GM06990 (cell line): ENCODE measurements at places on chromosomes 12 and 14.

GRCh38 chr14:57254884-57255283, 13.8 kb downstream of the EXOC5 start:
- DNase-seq = no peak

- no peak for DNase-seq
Observed at GRCh38 chr14:59060841-59061240, 127.6 kb upstream of the DAAM1 start.

GRCh38 chr12:68231691-68232090, 6.1 kb upstream of the IL26 start:
- no peak for DNase-seq

DNA sequence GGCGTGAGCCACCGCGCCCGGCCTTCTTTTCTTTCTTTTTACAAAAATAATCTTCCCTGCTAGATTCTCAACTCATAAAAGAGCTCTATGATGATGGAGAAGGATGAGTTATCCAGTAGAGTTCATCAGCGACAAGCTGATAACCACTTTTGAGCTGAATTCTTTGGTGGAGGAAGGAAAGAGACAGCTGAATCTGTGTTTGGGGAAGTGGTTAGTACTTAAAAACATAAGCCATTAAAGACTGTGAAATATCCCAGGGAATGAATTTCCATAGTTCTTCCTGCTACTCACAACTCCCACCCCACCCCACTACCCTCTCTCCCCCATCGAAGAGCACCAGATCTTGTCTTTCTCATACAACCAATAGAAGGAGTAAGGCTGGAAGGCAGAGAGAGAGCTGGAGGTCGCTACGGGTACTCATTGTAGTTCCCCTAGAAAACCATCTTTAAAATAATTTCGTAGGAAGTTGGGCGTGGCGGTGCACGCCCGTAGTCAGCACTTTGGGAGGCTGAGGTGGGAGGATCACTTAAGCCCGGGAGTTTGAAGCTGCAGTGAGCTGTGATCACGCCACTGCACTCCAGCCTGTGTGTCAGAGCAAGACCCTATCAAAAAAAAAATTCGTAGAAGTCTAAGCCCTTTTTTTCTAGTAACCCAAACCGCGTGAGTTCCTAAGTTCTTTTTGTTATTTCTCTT, 647 bp upstream of the ESPL1 start:
- no peak for DNase-seq

- no peak for DNase-seq
Observed at GRCh38 chr14:81285245-81285644, 64.5 kb upstream of the GTF2A1 start.

GRCh38 chr12:120751389-120751788, 25.8 kb downstream of the ACADS start:
- no peak for DNase-seq

DNA sequence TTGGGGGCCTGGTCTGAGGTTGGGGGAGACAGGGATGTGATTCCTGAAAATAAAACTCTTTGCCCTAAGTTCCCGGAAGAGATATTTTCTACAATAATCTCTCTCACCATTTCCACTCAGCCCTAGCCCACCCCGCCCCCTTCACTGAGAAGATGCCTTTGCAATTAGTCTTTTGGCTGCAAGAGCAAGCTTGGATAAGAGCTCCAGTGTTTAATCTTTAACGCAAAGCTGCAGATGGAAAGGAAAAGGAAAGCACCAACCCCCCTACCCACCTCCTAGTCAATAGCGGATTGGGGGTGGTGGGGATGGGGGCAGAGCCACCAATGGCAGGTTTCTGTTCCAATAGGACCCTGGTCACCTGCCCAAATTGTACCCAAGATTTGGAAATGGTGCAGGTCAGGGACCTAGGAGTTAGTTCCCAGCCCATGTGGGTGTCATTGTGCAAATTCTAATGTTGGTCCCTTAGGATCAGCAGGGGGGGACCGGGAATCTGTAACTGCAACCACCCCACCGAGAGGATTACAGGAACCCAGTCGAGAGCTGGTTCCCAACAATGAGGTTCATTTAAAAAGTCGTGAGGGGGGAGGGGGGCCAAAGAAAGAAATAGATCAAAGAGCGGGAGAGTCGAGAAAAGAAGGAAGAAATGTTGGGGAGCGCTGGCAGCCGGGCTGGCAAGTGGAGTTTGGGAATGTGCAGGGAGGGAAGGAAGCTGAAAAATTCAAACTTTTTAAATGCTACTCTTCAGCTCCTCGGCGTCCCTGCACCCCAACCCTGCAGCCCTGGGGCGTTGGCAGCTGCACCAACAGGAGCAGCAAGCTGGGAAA, 1.6 kb downstream of the ZFP36L1 start:
- DNase-seq = no peak

DNA sequence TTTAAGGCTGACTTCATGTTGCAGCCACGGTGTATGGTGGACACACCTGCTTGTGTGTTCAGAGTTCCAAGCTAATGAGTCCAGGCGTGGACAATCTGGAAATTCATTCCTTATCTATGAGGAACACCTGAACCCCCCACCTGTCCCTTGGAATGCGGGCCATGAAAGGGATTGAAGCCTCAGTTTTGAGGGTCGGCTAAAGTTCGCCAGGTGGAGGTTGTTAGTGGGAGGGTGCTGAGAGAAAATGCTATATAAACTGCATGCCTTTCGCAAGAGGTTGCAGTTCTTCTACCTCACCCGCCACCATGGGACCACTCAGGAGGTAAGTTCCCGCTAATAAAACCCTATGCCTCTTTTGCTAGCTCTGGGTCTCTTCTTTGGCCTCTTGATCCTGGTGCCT, 348.0 kb downstream of the BCL11B start:
- DNase-seq = no peak

DNA sequence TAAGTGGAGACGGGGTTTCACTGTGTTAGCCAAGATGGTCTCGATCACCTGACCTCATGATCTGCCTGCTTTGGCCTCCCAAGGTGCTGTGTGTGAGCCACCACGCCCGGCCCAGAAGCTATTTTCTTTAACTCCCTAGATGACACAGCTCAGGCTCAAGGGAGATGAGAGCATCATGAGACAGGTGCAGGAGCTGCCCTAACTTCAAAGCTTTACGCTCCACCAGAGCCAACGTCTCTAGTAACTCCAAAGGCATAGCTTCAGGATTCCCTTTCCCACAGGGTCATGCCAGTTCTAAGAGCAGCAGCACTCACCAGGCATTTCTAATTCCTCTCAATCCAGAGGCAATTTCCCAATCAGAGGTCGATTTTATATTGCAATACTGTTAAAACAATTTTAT, 21.0 kb downstream of the NDUFA12 start:
- no peak for DNase-seq

- no peak for DNase-seq
Observed at GRCh38 chr12:113796852-113797534, 169.1 kb downstream of the RBM19 start.

DNA sequence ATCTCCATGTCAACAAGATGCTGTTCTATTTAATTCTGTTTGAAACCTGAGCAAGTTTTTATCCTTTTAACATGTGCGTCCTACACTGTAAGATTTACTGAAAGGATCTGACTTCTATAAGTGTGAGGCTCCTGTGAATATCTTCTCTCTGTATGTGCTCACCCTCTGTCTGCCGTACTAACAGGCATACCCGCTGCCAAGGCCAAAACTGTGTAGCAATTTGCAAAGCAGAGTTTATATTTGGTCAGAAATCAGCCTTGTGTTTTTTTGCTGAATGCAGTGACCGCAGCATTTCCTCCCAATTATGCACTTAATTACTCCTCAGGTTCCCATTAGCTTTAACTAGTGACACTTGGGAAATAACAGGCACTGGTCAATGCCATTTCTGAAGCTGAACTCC, 12.3 kb downstream of the CHST11 start:
- DNase-seq = no peak

- peak; percentile 74 for DNase-seq
Observed at GRCh38 chr14:77124345-77125280, 17.0 kb downstream of the ZDHHC22 start.

- no peak for DNase-seq
Observed at GRCh38 chr14:80325112-80325511, 113.8 kb upstream of the DIO2 start.

DNA sequence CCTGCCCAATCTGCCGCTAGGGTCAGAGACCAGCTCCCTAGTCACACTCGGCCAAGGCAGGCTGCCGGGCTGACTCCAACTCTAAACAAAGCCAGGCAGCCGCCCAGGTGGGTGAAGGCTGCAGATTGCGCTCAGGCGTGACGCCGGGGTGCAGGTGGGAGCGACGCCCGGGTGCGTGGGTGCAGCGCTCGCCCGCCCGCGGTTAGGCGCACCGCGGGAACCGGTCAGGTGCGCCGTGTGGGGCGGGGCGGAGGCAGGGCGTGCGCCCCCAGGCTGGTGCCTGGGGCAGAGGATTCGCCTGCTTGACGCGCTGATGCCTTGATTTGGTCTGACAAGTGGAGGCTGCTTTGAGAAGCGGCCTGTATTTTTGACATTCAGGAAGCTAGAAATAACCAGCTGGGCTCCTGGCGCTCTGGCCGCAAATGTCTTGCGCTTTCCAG, 126.7 kb upstream of the HIF1A start:
- peak; percentile 91 for DNase-seq

- peak; percentile 69 for DNase-seq
Observed at GRCh38 chr12:121773011-121773777, 20.3 kb downstream of the RHOF start.

DNA sequence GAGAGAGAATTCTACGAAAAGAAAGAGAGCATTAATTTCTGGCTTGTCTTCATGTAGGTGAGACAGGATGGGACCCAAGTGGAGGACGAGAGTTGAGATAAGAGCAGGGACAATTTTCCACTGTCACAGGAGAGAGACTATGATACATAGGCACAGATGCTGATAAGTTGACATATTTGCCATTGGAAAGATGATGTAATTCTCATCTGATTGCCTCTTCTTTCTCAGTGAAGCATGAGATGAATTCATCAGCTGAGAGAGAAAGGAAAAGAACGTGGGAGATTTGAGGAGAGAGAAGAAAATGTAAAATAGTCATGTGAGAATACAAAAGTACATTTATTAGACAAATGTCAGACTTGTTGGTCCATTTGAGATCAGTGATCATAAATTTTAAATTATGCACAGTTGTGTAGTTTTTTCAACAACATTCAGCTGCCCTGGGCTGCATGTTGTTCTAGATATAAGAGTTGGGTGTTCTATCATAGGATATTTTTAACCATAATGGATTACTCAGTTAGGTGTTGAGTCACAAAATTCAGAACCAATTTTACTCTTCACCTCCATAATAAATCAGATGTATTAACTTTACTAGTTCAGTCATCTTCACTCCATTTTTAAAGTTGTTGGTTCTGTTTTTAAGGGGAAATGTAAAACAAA, 222.9 kb downstream of the DPY19L2 start:
- DNase-seq = no peak

DNA sequence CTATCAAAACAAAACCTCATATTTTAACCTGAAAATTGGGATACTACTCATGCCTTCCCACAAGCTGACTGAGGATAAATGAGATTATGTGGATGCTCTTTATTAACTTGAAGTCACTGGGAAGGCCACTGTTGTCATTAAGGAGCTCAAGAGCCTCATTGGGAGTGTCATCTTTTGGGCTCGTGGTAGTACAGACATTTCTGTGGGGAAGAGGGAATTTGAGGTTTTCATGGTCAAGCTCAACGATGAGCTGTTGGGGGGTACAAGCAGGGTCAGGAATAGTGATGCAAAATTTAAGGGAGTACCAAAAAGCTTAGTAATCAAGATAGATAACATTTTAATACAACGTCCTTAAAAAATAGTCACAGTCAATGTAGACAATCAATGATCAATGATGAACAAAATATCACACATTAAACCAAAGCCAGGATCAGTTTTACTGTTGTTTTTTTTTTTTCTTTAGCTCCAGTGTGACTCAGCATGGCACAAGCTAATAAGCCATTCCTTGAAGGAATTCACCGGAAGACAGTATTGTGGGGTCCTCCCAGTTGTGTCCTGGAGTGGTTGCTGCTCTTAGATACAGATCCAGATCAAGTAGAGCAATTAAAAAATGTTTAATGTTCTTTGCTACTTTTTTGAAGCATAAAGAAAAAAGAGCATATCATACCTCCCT, 130.9 kb downstream of the C12orf75 start:
- DNase-seq = no peak

DNA sequence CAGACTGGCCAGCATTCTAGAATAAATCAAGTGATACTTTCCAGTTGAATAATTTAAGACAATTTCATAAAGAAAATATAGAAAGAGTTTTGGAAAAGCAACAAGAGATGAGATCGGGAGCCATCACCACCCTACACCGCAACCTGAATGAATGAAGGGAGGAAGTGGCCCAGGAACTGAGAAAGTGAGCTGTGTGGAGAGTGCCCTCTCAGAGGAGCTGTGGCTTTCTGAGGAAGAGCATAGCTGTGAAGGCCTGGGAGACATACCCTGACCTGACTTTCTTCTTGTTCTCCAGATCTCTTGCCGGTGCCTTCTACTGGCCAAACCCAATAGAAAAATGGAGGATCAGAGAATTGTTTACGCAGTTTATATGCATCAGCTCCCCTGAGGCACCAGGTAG, 79.3 kb upstream of the TSPAN8 start:
- no peak for DNase-seq

GRCh38 chr12:1436015-1436414, 158.4 kb downstream of the FBXL14 start:
- no peak for DNase-seq

- DNase-seq = no peak
Observed at GRCh38 chr12:42828836-42829235, 239.3 kb upstream of the PRICKLE1 start.

- DNase-seq = no peak
Observed at GRCh38 chr12:120978296-120979219, at the start of gene HNF1A. Gene HNF1A, plus strand, starts transcription at chr12:120978543. Its CDS starts 226 bp downstream, at chr12:120978769.

DNA sequence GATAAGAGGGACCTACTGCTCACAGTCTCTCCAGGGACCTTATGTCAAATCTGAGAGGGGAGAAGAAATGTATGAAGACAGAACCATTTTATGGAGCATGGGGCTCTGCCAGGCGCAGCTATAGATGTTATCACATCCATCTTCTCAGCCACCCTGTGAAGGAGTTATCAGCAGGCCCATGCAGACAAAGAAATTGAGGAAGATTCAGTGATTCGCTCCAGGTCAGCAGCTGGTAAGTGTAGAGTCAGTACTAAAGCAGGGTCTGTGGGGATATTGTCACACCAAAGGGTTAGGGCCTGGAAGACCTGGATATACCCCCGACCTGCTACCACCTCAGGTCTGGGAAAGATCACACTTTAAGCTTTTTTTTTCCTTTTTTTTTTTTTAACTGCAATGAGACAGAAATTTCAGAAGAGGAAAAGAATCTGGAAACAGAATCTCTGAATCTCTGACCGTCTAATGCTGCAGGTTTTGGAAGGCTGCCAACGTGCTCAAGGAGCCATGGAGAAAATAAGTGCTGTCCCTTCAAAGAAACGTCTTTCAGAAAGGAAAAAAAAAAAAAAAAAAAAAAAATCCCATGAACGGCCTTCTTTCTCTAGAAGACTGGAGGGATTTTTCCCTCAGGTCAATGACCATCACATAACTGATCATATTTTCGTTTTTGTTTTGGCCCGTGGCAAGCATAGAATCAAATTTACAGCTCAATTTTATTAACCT, 73.3 kb upstream of the PLEKHG7 start:
- DNase-seq = no peak

GRCh38 chr12:68378872-68379606, 46.9 kb upstream of the MDM1 start:
- no peak for DNase-seq

GRCh38 chr14:99239661-99240092, 32.3 kb downstream of the BCL11B start:
- DNase-seq = no peak

- DNase-seq = no peak
Observed at GRCh38 chr12:558580-558979, 98.8 kb downstream of the B4GALNT3 start.
